A673 (cell line): ENCODE measurements at places on chromosomes 7 and 10. TPM values are rescaled to one million over a fixed set of nuclear protein-coding genes. Genes with fewer than 3 reads are reported as not detected.

- no peak for DNase-seq
These were observed 3.2 kb upstream of the IGFBP3 start for GRCh38 chr7:45924283-45924682.

DNA sequence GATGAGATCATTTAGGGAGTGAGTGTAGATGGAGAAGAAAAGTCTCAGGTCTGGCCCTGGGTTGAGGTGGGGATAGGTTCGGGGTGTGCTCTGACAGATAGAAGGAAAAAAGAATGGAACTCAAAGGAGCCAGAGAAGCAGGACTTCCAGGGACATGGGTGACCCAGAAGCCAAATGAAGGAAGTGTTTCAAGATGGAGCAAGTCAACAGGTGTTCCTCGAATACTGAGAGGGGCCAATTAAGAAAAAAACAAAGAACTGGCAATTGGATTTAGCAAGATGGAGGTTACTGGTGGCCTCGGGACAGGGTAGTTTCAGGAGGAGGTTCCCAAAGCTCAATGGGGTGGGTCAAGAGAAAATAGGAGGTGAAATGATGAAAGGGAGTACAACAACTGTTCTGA, 40.3 kb downstream of the DENND2A start:
- no peak for DNase-seq

GRCh38 chr7:35465791-35466336, 212.0 kb upstream of the TBX20 start:
- no peak for DNase-seq

DNA sequence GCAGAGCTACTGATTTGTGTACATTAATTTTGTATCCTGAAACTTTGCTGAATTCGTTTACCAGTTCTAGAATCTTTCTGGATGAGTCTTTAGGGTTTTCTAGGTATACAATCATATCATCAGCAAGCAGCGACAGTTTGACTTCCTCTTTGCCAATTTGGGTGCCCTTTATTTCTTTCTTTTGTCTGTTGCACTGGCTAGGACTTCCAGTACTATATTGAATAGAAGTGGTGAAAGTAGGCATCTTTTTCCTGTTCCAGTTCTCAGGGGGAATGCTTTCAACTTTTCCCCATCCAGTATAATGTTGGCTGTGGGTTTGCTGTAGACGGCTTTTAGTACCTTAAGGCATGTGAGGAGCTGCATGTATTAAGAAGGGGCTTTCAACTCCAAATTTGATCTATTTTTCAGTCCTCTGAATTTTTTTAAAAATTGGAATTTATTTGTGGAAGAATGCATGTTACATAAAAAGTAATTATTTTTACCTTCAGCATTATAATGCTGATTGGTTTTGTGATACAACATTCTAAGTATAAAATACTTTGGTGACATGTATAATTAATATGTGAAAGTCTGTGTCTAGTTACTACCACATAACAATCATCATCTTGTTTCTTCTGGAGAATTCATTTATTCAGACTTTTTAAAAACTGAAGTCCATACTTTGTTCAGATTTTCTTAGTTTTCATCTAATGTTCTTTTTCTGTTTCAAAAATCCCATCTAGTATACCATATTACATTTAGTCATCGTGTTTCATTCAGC, 49.6 kb downstream of the CPED1 start:
- no peak for DNase-seq

GRCh38 chr7:42283553-42283952, 46.5 kb upstream of the GLI3 start:
- DNase-seq: no peak

DNA sequence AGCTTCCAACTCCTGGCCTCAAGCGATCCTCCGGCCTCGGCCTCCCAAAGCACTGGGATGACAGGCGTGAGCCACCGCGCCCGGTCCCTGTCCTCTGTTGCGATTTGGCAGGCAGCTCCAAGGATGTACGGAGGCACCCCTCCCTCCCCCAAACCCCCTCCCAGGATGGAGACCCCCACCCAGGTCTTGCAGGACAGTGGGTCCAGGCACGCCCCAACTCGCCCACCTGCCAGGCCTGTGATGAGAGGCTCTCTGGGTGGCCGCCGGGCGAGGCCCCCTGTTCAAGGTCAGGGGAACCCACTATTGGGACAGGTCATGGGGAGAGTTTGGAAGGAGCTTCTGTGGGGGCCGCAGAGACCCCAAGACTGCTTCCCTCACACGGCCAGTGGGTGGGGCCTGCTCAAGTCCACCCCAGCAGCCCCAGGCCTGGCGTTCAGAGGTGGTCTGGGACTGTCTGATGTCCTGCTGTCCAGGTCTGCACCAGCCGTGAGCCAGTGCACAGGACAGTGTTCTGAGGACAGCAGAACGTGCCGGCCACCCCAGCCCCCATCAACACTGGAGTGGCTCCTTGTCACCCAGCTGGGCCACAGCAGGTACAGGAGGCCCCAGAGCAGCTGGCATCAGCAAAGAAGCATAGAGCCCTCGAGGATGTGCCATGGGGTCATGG, 2.5 kb downstream of the ADAP1 start:
- DNase-seq: no peak

DNA sequence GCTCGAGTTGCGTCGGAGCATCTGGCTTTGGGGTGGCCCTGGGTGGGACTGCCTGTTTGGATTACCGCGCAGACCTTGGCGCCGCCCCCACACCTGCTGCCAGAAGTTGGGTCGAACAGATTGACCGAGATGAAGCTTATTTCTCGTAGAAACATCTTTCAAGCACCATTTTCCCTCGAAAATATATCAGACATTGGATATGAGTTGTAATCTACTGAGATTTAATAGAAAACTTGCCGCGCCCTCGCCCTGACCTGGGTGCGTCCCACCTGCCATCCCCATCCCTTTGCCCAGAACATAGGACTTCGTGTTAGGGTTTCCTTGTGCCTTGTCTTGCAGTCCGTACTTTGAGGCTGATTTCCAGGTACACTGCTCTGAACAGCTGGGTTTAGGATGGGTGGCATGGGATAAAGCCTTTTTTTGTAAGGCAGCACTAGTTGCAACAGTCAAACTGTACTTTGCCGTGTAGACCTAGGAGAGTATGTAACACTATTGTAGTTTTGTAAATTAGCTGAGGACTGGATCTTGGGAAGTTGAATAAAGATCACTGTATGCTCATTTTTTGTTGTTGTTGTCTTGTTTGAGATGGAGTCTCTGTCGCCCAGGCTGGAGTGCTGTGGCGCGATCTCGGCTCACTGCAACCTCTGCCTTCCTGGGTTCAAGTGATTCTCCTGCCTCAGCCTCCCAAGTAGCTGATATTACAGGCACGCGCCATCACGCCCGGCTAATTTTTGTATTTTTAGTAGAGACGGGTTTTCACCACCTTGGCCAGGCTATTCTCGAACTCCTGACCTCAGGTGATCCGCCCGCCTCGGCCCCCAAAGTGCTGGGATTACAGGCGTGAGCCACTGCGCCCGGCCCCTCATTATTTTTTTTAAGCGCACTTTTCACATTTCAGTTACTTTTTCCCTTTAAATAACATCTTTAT, 978 bp downstream of the OGDH start:
- DNase-seq: no peak

DNA sequence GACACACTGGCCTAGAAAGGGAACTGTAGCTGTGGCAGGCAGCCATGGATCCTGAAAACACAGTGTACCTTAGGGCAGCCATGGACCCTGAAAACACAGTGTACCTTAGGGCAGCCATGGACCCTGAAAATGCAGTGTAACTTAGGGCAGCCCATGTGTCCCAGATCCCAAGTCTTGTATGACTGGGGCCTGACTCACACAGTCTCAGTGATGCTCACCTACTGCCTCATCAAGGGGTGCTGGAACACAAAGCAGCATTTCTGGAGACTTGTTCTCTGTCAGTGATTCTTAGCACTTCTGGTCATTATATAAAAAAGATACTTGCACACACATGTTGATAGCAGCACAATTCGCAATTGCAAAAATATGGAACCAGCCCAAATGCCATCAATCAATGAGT, 70.2 kb upstream of the LAMB4 start:
- no peak for DNase-seq

DNA sequence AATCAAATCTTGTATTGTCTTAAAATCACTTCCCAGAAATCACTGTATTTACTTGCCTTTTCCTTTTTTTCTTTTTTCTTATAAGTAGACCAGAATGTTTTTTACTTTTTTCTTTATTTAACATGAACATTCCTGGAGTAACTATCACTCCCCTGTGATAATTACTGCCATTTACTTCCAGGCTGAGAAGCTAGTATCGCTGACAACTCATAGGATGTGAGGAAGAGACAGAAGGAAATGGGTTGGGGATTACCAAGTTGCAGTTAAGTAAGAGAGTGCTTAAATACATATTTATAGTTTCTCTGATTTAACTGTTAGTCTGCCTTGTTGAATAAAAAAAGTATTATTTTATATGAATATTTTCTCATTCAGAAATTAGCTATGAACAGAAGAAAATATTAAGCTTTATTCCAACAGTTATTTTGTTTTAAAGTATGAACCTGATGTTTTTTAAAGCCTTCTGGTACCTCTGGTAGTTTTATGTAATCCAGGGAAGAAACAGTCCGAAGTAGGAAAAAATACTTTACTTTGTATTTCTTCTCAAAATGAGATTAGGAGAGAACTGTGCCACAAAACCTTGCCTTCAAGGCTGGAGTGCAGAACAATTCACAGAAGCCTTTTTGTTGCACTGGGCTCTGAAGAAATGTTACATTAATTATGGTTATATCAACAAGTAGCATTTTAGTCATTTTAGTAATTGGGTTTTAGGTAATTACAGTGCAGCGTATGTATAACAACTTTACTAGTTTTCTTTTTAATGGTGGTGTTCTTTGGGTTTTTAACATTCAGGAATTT, 72.8 kb downstream of the SHOC2 start:
- DNase-seq: no peak

- no peak for DNase-seq
These were observed 394.7 kb downstream of the AUTS2 start for GRCh38 chr7:69992938-69993337.

DNA sequence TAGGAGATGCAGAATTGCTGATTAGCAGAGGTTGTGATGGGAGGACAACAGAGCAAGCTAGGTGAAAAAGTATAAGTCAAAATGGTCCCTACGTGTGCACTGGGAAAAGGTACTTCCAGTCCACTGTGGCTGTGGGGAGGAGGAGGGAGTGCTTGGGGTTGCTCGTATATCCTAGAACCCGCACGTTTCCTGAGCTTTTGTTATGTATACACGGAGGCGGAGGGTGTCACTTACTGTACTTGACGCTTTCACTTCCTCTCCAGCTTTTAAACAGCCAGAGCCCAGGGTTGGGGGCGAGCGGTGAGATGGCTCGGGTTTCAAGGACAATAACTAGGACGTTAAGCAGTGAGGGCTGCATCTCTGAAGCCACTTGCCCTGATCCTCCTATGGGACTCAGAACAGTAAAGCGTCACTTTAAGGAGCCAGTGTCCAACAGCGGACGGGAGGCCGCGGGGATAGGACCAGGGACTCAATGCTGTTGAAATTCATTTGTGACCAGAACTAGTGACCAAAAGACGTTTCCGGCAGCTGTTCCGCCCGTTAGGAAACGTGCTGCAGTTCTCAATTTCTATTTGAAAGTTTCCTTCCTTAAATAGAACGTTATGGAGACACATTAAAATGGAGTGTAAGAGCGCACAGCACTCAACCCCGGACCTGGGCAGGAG, 985 bp upstream of the ETV1 start:
- peak; percentile 85 for DNase-seq

- DNase-seq: no peak
These were observed 17.0 kb upstream of the TRIM8 start for GRCh38 chr10:102627291-102627735.

DNA sequence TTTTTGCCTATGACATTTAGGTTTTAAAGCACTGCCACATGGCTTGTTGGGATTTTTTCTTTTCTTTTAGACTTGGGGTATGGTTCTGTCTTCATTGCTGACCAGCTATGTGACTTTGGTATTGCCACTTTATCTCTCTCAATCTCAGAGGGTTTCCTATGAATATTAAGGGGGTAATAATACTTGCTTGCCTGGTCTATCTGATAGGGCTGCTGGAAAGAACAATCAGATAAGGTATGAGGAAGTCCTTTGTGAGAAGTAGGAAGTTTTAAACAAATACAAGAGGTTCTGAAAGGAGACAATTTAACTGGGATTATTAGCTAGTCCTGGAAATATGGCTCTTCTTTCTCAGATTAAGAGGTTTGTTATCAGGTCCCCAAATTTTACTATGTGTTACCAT, 80.8 kb downstream of the ZNF92 start:
- no peak for DNase-seq

DNA sequence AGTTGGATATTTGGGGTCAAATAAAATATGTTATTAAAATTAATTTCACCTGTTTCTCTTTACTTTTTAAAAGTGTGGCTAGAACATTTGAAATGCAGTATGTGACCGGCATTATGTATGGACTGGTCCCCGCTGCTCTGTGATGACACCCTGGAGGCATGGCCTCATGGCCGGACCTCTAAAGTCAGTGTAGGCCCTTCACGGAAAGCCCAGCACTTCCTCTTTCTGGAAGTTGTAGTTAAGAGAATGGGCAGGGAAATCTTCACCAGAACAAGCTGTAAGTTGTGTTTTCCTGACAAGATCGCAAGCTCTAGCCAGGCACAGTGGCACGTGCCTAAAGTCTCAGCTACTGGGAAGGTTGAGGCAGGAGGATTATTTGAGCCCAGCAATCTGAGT, 38.3 kb upstream of the SRGN start:
- DNase-seq: no peak

- no peak for DNase-seq
These were observed 139.7 kb downstream of the ADCY1 start for GRCh38 chr7:45713669-45714520.

DNA sequence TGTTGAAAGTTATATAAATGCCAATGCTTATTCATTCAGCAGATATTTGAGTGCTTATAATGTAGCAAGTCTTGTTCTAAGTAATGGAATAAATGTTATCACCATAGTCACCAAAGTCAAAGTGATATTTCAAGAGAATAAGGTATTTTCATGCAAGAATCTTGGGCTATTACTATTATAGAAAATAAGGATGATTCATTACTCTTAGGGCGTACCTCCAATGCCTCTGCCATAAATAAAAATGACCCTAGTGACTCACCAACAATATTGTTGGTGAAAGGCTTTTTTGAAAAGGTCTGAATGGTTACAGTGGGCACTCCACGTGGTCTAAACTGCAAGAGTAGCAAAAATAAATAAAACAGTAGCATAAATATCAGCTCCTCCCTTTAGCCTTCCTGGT, 68.4 kb downstream of the RALA start:
- no peak for DNase-seq

- DNase-seq: no peak
These were observed 42.8 kb downstream of the NIPSNAP2 start for GRCh38 chr7:56007167-56007652.

DNA sequence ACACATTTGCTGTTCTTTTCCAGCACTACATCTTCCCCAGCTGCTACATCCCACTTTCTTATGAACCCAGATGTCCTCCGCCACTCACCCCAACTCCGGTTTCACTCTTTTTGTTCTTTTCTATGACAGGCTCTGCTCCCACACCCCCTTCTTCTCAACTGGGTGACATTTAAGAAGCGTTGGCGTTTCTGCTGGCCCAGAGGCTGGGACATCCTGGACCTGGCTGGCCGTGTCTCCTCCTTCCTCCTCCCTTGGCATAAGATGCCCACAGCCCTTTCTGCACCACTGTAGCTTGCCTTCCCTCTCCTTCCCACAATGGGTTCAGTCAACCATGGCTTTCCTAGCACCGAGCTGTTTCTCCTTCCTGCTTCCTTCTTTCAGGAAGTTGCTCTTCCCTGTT, 9.4 kb upstream of the CALML5 start:
- DNase-seq: no peak

The CYP2C19 gene
- 0.17 TPM in 1 of 2 replicates, not detected in the other for total RNA-seq

The MET gene
- 5.7 and 6.8 TPM in 2 replicates for total RNA-seq

The ARHGEF5 gene
- 9.3 and 9.5 TPM in 2 replicates for total RNA-seq

The TUBB8 gene
- total RNA-seq: 0.24 and 0.35 TPM in 2 replicates

The ADARB2 gene
- 0.17 TPM in 1 of 2 replicates, not detected in the other for total RNA-seq

The REEP3 gene
- 39.6 and 51.4 TPM in 2 replicates for total RNA-seq

The ZNF518A gene
- 13.7 and 17.2 TPM in 2 replicates for total RNA-seq

The TRA2A gene
- 114 and 116 TPM in 2 replicates for total RNA-seq

The GHRHR gene
- total RNA-seq: not detected in 2 replicates
